ENCODE measurements at places on chromosomes 2 and 18.

GRCh38 chr18:79965119-79965902, 868 bp downstream of the HSBP1L1 start:
- no peak for DNase-seq

GRCh38 chr18:78645216-78645615, 334.4 kb upstream of the SALL3 start:
- DNase-seq, result no peak

- no peak for DNase-seq
Observed at GRCh38 chr2:17299891-17300540, 218.2 kb downstream of the RAD51AP2 start.

DNA sequence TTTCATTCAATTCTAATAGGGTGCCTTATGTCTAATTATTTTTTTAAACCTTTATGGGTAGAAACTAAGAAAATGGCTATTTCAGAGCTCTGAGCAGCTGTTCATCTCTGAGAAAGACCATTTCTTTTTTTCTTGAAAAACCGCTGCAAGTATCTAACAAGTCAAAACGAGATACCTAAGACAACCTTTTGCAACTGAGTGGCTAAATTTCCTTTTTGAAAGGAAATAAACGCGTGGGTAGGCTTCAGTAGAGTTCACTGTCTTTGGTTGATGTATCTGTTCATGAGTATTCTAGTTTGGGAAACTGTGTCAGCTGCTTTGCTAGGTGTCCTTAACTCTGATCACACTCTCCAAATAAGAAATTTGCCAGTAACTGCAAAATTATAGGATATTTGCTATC, 104.3 kb upstream of the LINC00305 start:
- no peak for DNase-seq

- no peak for DNase-seq
Observed at GRCh38 chr2:2698182-2699120, 367.4 kb upstream of the MYT1L start.

DNA sequence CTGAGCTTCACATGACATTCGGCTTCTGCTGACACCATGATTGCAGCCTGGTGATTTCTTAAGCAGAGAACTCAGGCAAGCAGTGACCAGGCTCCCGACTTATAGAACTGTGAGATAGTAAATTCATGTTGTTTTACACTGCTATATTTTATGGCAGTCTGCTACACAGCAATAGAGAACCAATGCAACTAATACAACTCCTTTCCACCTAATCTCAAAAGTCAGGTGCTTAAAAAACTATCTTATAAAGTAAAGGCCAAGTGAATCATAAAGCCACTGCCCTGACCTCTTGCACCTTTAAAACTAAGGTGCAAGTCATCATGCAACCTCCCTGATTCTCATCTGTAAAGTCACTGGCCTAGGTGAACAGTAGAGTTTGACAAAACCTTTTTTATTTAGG, 95.3 kb upstream of the GLS start:
- DNase-seq, result no peak

- no peak for DNase-seq
Observed at GRCh38 chr2:216348756-216349308, 23.5 kb downstream of the MARCHF4 start.

DNA sequence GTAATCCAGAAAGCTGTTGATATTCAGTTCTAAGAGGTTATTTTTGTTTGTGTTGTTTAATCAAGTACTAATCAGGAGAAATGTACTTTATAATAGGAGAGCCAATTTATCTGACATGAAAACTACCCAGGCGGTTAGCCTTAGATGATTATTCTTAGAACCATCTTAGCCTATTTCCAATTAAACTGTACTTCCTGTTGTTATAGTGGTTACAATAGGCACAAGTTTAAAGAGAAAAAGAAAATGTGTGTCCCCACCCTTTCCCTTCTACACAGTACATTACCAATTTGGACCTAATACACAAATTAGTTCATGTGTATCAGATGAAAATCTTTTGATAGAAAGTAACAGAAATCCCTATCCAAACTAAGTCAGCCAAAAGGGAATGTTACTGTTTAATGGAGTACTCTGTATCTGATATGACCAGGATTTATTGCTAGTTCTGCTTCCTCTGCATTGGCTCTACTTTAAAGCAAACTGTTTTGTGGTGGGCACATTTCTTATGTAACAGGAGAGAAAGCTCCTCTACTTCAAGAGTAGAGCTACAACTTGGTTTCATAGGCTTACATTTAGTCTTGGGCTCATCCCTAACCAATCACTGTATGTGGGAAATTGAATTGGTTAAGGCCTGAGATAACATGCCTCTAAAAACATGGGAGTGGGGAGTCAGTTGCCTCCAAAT, 217.9 kb downstream of the UBE2E3 start:
- no peak for DNase-seq

DNA sequence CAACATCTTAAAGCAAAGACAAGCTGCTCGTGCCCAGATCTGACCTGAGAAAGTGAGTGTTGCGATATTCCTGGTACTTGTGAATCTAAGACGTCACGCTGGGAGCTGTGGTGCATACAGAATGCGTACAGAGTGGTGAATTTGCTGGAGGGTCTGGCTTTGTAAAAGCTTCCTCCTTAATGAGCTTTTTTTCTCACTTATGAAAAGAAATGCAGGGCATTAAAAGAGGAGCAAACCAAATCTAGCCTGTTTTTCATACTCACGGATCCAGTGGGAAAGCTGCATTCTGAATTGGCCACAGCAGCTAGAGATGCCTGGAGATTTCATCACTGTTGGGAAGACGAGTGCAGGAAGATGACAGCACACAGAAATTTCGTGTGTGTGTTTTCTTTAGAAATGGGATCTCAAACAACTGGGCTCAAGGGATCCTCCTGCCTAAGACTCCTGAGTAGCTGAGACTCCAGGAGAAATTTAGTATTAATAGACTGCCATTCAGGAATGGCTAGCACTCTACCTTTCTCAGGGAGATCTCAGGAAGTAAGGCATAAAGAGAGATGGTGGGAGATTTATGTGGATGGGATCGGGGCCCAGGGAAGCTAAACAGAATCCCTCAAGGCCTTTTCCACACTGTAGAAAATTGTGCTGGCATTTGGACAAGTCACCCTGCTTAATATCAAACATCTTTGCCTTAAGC, 181.3 kb downstream of the ALPK2 start:
- DNase-seq, result no peak

DNA sequence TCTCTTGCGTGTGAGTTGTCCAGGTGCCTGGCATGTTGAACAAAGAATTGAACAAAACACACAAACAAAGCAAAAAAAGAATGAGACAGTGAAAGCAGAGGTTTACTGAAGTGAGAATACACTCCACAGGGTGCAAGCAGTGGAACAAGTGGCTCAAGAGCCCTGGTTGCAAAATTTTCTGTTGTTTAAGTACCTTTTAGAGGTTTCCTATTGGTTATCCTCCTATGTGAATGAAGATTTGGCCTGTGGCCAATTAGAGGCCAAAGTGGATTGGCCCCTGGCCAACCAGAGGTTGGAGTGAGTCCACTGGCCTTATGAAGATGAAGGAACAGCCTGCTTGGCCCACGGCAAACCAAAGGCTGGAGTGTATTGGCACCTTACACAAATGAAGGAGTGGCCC, 1188.5 kb upstream of the NRXN1 start:
- DNase-seq, result no peak

GRCh38 chr2:173567493-173567892, 212.8 kb downstream of the CDCA7 start:
- DNase-seq, result no peak

DNA sequence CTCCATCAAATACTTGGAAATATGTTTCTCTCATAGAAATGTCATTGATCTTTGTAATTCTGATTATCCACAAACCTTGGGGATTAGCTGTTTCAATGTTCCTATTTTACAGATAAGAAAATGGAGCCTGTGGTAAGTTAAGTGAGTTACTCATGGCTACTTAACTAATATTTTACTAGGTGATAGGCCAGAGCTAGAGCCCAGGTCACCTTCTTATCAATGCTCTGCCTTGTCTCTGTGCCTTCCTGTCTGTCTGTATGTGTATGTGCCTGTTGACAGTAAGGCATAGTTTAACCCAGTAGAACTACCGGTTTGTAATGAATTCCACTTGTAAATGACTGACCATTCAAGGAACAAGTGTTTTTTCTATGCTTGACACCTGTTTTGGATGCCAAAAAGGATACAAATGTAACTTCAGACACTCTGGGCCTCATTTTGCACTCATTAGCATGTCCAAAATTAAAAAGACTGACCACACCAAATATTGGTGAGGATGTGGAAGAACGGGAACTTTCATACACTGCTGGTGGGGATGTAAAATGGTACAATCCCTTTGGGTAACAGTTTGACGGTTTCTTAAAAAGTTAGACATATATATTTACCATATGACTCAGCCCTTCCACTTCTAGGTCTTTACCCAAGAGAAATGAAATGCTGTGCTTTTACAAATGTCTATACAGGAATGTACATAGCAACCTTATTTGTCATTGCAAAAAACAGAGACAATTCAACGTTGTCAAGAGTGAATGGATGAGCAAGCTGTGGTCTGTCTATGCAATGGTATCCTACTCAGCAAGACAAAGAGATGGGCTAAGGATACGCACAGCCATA, 19.6 kb upstream of the IL1A start:
- DNase-seq, result no peak

GRCh38 chr2:12651641-12652040, 65.1 kb upstream of the TRIB2 start:
- no peak for DNase-seq

- no peak for DNase-seq
Observed at GRCh38 chr2:74917702-74918619, 40.5 kb upstream of the POLE4 start.

GRCh38 chr2:191864628-191865374, 17.9 kb upstream of the CAVIN2 start:
- no peak for DNase-seq

- no peak for DNase-seq
Observed at GRCh38 chr2:65577654-65578053, 145.3 kb upstream of the SPRED2 start.

- peak; percentile 62 for DNase-seq
Observed at GRCh38 chr2:29106980-29107388, 8.2 kb upstream of the CLIP4 start.

DNA sequence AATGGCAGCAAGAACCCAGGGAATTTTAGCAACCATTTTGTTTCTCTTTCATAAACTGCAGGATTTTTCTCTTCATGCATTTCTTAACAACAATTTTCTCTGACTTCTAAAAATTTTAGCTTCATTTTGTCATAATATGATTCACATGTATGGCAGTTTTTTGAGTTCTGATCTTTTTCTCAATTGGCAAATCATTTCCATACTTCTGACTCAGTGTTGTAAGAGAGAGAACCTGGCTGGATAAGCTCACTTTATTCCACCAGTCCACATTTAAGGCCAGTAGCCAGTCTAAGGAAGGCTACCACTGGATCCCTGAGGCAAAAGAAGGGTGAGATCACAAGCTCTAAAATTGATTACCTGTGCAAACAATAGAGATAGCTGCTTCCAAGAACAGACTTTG, 42.8 kb upstream of the COL3A1 start:
- DNase-seq, result no peak

GRCh38 chr2:118644190-118644589, 203.3 kb downstream of the EN1 start:
- DNase-seq, result no peak

DNA sequence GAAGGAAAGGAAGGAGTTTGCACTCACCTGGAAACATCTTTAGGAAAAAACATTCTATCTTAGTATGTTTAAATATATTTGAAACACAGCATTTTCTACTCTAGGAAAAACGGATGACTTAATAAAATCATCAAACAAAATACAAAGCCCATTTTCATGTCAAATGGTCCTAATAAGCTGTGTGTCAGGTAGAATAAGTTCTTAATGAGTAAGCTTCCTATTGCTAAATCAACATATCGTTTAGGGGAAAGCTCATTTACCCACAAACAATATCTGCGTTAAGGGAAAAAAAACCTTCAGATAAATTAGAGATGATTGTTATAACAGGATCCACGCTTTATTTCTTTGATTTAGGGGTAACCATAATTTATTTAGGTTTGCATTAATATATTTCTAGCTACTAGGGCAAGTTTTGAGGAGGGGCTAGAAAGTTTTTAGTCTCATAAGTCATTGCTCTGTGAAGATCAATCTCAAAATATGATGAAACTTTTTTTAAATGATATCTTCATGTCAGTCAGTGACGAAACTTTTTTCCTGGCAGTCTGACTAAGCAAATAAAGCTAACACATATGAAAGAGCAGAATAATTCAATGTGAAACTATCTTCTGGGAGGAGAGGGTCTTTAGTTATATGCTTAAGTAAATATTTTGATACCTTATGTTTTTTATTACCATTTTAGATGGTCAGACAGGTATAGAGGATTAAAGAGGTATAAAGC, 147.1 kb downstream of the WDSUB1 start:
- no peak for DNase-seq

DNA sequence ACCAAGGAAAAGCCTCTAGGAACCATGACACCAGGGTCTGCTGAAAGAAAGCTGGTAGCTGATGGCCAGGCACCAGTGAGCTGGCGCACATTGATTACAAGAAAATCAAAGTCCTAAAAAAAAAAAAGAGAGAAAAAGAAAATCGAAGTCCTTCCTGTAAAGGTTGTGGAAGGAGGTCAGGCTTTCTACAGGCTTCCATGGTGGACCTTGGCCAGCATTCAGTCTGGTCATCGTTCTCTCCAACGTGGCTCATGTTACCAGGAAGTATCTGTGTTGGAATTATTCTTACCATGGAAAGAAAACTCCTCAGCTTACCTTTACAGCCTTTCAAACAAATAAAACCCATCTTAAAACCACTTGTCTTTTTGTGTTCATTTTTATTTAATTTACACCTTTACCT, 65.6 kb downstream of the CYB5A start:
- DNase-seq, result no peak

GRCh38 chr2:12603781-12604295, 112.9 kb upstream of the TRIB2 start:
- DNase-seq, result no peak

GRCh38 chr2:223937535-223937934, 7.6 kb downstream of the WDFY1 start:
- DNase-seq, result no peak

DNA sequence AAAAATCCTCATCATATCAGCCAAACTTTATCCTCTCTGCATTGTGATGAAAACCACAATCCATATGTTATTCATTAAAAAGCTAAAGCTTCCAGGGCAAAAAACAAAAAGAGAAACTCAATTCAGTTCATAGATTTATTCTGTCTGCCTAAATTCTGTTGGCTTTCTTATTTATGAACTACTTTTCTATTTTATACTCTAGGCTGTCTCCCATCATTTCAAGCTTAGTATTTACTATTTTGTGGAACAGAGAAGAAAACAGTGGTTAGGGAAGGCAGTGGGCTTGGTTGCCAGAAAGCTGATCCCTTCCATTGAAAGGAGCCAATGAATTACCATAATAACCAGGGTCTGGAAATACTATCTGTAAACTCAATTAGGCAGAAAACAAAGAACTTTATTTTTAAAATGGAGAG, 71.8 kb downstream of the RAPH1 start:
- DNase-seq, result no peak
